ENCODE measurements at places on chromosomes 13 and 19.
A peak's percentile ranks its signal among the peaks of the same experiment; 100 is the strongest.

GRCh38 chr19:44677019-44677811 lies 5.9 kb downstream of the CEACAM19 start:
- DNase-seq = no peak

- no peak for DNase-seq
Observed at GRCh38 chr19:30932854-30933253, 416.4 kb downstream of the TSHZ3 start.

DNA sequence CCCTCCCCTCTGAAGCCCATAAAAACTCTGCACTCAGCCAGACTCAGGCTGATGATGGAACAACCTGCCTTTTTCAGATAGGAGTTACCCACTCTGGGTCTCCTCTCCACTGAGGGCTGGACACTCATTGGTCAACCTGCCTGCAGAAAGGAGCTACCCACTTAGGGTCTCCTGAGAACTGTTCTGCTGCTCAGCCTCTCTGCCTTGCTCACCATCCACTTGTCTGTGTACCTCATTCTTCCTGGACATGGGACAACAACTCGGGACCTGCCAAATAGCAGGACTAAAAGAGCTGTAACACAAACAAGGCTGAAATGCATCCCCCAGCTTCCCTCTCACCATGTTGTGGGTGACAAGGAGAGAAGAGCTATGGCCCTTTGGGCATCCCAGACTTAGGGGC lies 18.4 kb upstream of the RCBTB2 start:
- DNase-seq = no peak

GRCh38 chr19:55225415-55225958 lies 3.1 kb downstream of the TMEM86B start:
- no peak for DNase-seq

DNA sequence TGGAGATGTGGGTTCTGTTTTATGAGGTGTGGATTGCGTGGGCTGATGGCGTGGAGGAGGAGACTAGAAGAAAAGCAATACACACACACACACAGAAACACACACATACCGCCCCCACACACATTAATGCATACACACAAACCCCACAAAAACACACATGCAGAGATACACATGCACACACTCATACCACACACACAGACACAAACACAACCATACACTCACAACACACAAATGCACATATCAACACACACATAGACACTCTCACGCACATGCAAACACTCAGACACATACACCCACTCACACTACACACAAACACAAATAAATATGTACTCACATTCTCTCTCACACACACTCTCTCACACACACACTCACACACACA lies 75.7 kb upstream of the UBL3 start:
- no peak for DNase-seq

DNA sequence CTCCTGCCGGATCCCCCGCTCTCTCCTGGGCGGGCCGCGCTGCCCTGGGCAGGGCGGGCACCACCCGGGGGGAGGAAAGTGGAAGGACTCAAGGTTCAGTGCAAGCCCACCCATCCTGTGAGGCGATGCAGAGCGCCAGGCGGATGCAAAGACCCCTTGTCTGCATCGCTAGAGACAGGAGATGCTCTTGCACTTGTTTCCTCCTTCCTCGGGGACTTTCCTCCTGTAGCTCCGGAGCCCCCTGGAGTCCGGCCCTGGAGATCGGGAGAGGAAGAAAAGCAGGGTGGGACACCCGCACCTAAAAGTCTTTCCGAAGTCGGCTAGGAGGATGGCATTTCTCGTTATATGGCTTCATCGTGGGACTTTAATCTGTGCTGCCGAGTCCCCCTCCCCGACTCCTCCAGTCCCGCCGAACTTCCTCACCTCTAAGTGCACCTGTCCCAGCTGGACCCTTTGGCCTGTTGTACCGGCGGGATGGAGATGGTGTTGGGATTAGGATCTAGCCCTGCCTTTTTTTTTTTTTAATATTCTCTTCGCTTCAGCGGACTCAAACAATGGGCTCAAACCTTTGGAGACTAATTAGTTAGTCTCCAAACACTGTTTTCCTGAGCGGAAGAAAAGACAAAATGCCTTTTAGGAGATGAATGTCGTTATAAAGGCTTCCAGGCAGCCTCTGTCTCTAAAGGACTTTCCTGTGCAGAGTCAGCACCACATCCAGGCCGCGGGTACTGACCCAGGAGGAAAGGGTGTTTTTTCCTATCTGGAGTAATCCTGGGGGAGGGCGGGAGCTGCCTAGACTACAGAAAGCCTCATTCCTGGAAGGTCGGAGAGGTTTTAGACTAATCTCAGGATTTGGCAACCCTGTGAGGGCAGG lies 725 bp downstream of the FAM124A start:
- DNase-seq = no peak

DNA sequence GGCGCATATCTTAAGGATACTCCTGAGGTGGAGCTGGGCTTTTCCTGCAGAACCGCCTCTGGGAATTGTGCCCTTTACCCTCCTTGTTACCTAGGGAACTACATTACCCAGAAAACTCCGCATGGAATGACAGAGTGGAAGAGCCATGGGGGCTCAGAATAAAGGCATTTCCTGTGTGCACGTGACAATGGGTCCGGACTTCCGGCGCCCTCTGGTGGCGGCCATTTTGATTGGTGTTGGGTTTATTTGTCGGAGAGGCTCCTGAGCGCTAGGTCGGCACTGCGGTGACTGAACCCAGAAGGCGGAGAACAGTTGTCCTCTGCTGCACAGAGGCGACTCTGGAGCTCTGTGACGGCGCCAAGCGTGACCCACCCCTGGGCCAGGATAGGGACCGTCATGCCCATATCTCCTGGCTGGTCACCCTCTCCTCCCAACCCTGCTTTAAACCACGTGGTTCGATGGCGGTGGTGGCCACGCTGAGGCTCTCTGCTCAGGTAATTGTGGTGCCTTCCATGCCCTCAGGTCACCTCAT lies at the start of gene ZNF587B:
TSS of gene ZNF587B (plus strand) at position 229 of the 532 bp plus-strand sequence. CDS start at position 459, 230 bp downstream.
- no peak for DNase-seq

GRCh38 chr19:28633319-28634018 lies 579.5 kb downstream of the UQCRFS1 start:
- DNase-seq = no peak

DNA sequence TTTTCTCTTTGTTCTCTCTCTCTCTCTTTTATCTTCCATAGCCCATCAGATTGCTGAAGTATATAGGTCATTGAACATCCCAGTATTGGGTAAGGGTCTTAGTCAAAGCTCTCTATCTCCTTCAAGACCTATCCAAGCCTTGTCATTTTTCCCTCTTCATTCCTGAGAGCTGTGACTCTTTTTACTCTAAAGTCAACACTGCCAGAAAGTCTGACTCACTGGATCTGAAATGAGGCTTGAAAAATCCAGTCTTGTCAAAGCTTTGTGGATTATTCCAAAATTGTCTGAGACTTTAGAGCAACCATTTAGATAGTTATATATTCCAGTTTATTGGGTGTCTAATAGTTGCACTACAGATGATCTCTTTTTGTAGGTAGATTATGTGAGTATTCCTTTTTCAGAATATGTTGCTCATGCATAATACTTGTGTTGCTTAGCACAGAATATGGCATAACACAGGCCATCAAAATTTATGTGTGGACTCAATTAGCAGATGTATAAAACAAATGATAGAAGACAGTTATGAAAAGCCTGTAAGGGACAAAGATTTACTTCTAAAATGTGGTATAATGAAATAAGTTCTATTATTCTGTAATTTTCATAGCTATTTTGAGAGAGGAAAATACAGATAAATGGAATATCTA lies 389.3 kb upstream of the PCDH9 start:
- no peak for DNase-seq

DNA sequence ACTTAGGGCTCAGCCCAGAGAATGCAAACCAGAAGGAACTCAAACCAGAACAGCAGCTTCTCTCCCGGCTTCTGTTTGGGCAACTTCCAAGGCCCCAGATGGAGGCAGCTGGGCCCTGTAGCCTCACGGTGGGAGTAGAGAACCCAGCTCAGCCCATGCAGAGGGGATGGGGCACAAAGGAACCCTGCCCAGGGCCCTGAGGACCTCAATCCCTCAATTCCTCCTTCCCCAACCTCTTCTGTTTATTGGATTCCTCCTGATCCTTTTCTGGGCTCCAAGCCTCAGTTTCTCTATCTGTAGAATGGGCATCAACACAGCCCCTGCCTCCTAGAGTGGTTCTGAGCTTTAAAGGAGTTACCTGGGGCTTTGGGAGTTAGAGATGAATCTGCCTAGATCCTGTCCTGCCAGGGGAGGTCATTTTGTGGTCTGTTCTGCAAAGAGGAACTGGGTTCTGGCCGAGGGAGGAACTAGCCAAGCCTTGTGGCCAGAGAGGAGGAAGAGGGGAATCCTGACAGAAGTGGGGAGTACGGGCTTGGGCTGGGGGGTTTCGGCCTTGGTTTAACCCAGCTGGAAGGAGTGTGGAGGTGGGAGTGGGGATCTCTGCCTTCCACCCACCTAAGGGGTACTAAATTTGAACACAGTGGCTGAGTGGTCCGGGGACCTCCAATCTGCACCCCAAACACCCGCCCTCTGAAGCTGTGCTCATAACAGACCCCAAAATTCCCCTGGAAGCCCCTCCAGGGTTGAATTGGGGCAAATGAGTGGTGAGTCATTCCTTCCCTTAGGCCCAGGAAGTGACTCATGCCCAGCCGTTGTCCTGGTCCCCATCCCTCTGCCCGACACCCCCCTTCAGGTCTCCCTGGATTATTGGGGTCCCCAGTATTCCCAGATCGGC lies 2.7 kb downstream of the ADGRE5 start:
- DNase-seq = peak; percentile 60

- no peak for DNase-seq
Observed at GRCh38 chr13:52677823-52678222, 25.2 kb downstream of the SUGT1 start.

DNA sequence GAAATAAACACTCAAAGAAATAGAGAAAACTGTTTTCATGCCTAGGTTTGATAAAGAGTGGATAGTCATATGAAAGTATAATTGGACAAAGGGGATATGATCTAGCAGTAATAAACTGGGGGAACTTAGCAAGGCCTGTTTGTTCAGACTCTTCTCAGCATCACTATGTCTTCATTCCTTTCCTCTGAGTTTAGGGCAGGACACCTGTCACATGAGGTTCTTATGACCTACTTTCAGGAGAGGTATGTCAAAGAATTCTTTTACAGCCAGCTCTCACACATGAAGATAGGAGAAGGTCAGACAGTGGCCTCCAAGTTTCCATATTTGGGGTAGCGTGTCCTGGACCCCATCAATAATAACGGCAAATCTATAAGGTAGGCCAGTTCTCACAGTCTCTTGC lies 11.4 kb upstream of the RFXAP start:
- no peak for DNase-seq

Measured in T follicular helper cell (primary cell).